CD4-positive, alpha-beta T cell treated with Interferon alpha-2 for 1 hour (primary cell): ENCODE measurements at places on chromosomes 6 and 20.

DNA sequence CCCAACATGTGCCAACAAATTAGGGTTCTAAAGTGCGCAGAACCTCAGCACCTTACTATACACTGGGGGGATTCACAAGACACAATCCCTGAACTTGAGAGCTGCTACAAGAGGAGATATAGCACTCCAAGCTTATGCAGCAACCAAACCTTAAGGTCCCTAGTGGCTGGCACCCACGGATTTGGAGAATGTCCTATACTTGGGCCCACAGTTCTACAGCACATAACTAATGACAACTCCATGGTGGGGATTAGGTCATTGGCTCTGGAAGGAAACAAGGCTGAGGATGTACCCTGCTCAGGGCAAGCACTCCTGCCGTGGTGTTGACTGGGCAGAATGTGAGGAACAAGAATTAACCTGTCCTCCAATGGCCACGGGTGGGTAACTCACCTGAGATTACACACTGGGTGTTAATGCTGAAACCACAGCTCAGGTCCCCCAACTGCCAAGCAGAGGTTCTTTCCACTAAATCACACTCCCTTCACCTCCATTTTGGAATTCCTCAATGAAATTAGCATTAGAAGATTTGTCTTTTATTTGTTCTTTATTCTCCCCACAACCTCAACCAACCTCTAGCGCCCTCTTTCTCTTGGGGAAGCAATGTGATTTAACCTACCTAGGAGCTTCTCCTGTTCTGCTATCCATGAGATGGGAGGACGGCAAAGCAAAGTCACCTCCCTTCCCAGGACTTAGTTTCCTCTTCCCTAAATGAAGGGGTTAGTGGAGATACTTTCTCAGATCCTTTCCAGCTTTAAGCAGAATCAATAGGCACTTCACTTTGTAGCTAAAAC lies 32.0 kb downstream of the TRERF1 start:
- no peak for DNase-seq

- DNase-seq = no peak
Observed at GRCh38 chr6:82818727-82819126, 246.9 kb downstream of the UBE3D start.

DNA sequence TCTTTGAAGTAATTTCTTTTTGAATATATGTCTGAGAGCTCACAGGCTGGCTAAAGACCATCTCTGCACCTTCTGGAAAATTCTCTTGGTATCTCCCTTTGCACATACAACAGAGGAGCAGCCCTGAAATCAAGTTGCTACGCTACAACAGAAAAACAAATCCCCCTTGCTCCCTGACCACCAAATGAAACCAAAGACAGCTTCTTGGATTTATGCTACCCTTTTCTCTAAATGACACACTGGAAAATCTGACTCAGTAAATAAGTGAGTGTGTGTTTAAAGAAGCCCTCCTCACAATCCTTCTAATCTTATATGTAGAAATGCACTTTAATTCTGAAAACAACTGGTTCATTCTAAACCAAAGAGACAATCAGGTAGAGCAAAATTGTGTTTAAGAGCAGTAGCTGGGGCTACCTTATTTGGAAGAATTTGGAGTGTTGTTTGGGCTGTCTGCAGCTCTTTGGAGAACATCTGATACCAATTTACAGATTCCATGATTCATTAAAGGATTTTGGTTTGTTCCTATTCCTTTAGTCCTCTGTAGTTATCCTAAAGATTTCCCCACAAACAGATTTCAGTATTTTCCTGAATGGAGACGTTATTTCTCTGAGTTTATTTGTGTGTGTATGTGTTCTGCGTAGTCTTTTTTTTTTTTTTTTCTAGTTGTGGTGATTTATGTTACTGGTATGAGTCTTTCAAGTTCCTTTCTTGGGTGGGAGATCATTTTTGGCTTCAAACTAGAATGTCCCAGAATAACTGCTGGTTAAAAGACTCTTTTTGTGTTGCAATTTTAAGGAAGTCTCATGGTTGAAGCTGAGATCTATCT lies 36.4 kb upstream of the UTRN start:
- no peak for DNase-seq

- no peak for DNase-seq
Observed at GRCh38 chr6:153034139-153034538, 31.6 kb upstream of the MTRF1L start.

- no peak for DNase-seq
Observed at GRCh38 chr6:7328243-7328642, 15.2 kb upstream of the SSR1 start.

DNA sequence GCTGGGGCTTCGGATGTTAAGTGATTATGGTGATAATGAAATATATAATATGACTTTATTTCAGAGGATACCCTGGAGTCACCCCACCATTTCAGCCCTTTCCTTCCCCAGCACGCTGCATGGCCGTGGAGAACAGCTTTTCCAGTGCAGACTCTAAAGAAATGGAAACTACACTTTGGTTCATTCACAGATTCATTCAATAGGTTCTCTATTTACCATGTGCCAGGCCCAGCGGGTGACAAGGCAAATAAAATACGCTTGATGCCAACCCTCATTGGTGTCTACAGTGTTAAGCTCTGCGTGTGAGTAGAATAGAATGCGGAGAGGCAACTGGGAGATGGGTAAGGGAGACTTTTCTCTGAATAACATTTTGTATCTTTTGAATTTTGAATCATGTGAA lies 89.7 kb downstream of the TCP11 start:
- no peak for DNase-seq

- DNase-seq = no peak
Observed at GRCh38 chr20:14986656-14987055, 649.2 kb upstream of the FLRT3 start.

DNA sequence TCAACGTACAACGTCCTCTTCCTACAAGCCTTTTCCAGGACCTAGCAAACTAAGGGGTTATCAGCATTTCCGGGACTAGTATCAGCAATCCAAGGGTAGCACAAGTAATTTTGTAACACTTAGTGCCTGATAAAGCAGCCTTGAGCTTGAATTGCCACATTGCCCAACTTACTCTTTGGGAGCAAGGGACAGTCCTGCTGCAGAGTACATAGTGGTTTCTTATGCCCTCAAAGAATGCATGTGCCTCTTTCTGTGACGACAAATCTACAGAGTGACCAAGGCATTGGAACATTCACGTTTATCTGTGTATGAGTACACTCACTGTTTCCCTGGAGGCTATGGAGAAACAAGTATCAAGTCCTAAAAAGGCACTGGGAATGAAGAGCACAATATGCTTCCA lies 3.2 kb upstream of the ID4 start:
- DNase-seq = no peak

- DNase-seq = no peak
Observed at GRCh38 chr6:33613795-33614168, 7.3 kb upstream of the ITPR3 start.

DNA sequence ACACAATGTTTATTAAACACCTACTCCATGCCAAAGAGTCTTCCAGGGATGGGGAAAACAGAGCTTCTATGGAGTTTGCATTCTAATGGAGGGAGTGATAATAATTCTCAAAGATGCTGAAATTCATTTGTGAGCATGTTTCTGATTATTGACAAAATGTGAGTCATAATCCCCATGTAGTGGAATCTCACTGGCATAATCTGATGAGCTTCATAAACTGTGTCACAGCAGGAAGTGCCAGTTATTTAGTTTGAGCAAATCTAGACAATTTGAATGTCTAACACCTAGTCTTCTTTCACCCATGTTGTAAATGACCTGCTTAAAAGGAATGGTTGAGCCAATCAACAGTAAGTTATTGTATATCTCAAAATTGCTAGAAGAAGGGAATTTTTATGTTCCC lies 95.1 kb downstream of the KCNQ5 start:
- no peak for DNase-seq

GRCh38 chr6:111207141-111207858 lies 120.0 kb downstream of the SLC16A10 start:
- DNase-seq = no peak

GRCh38 chr6:157550114-157550989 lies 169.4 kb downstream of the ZDHHC14 start:
- DNase-seq = peak; percentile 53

- DNase-seq = no peak
Observed at GRCh38 chr6:2575236-2575635, 175.5 kb downstream of the MYLK4 start.

DNA sequence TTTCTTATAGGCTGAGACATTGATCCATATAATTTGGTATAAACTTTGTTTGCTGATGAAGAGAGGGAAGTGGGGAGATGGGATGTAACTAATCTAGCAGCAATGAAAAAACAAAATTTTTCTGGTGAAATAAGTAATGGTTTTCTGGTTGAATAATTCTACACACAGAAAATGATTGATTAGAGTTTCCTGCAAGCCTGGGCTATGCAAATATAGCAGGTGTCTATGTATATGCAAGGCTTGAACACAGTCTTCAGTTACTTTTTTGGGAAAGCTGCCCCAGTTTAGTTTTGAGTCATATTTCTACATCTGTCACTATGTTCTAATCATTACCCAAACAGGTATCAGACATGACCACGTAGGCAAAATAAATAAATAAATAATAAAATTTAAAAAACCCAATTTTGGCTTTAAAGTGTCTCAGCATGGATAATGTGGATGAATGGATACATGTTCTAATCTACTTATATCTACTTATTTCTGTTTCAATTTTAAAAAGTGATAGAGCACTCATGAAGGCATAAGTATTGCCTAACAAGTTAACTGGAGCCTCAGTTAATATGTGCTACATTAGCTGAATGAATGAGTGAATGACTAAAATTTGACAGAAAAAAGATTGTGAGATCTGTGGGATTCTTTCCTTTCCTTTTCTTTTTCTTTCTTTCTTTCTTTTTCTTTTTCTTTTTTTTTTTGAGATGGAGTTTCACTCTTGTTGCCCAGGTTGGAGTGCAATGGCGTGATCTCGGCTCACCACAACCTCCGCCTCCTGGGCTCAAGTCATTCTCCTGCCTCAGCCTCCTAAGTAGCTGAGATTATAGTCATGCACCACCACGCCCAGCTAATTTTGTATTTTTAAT lies 37.2 kb upstream of the TFB1M start:
- no peak for DNase-seq

GRCh38 chr6:149293244-149293643 lies 24.3 kb upstream of the TAB2 start:
- no peak for DNase-seq

- DNase-seq = no peak
Observed at GRCh38 chr20:20363434-20363798, 4.5 kb upstream of the INSM1 start.

DNA sequence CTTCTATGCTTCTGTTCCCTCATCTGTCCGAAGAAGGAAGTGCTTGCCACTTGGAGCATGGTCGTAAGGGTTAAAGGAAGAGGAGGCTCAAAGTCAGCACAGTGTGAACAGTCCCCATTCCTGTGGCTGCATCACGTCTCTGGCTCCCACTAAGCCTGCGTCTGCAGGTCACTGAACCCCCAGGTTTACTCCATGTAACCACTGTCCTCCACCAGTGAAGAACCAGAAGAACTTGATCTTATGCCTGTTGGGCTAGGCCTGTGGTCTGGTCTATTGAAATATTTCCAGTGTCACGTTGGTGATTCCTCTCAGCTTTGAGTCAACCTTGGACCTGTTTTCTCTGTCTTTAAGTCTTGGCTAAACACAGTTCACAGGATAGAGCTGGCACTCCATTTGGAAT lies 45.9 kb upstream of the SCP2D1 start:
- DNase-seq = no peak

DNA sequence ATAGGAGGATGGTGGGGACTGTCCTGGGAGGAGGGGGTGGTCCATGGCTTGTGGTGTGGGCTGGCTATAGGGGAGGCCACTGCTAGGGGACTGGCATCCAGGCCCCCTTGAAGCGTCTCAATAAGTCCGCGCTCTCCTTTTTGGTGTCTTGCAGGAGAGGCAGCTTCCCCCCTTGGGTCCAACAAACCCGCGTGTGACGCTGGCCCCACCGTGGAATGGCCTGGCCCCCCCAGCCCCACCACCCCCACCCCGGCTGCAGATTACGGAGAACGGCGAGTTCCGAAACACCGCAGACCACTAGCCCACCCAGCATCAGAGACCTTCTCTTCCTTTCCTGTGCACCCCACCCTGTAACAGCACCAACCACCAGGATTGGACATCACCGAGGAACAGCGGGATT lies 2.8 kb upstream of the ZBTB9 start:
- no peak for DNase-seq
